OCI-M1 (cell line): ENCODE measurements at places on chromosomes 6 and 20.
A peak's percentile ranks its signal among the peaks of the same experiment; 100 is the strongest.

DNA sequence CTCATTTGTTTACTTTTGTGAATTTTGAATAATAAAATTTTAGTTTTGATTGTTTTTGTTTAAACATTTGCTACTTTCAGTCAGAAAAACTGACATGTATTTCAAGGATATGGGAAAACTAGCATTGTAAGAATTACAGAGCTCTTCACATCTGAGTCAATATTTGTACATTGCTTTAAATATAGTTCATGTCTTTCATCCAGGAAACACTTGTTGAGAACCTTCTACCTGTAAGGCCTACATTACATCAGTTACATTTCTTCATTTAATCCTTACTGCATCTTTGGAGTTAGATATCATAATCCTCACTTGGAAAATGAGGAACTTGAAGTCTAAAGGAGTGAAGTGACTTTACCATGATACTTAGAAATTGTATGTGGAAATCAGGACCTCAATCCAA lies 242.9 kb downstream of the KCNQ5 start:
- peak; percentile 27 for DNase-seq

- peak; percentile 43 for DNase-seq
These were observed 18.7 kb upstream of the HLA-DRB1 start for GRCh38 chr6:32608362-32608761.

- DNase-seq, result no peak
These were observed 40.2 kb downstream of the PPP1R3G start for GRCh38 chr6:5125152-5126006.

- DNase-seq, result peak; percentile 92
These were observed 58.0 kb upstream of the AHI1 start for GRCh38 chr6:135555550-135555949.

- peak; percentile 83 for DNase-seq
These were observed 8.7 kb downstream of the MMP24OS start for GRCh38 chr20:35269055-35269781.

- no peak for DNase-seq
These were observed 9.4 kb upstream of the RAE1 start for GRCh38 chr20:57341663-57342062.

DNA sequence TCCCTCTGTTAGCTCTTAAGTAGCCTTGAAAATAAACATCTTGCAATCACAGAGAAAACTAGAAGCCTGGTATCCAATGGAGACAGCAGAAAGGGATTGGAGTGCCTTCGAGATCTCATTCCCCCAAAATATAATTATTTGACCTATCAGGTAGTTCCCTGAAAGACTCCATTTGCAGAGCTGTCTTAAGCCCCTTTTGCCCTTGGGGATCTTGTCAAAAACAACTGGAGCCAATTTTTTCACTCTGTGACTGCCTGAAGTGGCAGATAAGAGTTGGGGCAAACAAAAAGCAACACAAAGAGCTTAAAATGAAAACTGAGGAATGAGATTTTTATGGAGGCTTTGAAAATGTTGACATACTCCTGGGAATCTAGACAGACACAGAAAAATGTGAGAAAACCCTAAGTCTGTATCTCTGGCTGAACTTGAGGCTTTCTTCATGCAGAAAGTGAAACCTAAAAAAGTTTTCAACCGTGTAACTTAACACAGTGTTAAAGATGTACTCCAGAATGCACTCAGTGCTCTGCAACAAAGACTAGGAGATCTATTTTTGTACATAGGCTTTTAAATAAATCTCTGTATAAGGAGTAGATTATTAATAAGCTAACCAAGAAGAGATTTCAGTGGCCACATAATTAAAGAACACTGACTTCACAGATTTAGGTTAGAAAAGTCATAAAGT lies 971.1 kb upstream of the MAN1A1 start:
- DNase-seq, result peak; percentile 74

DNA sequence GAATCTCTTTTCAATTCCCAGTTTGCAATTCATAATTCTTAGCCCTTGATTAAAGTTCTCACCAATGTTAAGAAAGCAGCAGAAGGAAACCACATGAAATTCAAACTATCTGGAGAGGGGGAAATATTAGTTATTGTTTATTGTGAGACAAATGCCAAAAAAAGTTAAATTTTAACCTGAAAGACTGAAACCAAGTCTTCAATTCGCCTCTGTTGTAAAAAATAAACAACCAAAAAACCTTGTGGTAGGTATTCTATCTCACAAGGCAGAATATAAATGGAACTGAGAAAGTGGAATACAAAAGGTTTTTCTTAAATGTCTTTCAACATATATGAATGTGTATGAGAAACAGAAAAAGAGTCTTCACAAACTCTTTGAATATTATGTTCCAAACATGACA lies 24.8 kb downstream of the TMX4 start:
- DNase-seq, result no peak

DNA sequence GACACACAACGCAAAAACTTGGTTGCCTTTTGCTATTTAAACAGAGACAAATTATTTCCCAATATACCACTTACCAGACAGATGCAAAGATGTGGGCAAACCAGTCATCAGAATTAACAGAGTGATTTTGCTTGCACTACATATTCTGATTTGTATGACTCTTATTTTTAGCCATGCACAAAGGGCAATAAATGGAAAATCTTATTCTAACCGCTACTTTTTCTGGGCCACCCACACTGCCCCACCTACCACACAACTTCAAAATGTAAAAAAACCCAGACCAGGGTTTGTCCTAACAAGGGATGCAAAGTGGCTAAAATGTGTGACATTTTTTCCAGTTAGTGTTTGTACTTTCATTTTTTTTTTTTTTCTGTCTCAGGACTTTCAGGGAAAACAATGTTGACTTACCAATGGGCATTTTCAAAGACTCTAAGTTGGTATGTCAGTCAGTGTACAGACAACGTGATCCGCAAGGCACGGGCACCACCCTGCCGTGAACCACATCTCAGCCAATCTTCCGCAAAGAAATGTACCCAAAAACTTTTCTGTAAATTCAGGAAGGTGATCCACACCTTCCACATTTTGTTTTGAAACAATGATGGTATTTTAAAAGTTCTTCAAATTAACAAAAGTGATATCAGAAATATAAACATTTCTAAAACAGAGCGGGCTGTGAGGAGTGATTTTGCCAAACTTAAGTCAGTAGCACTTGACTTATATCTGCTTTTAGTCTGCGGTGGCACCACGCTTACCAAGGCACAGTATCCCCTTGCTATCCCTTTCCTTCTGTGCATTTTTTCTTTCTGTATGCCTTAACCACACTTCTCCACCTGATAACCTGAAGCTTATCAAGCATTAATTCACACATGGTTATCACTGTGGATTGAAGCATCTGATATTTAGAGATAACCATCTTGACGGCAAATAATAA lies 185.6 kb downstream of the GJA10 start:
- DNase-seq, result peak; percentile 72

GRCh38 chr6:148342350-148343046 lies at the start of gene SASH1:
SASH1 (plus strand) TSS chr6:148342838; CDS start chr6:148343068, 230 bp downstream.
- DNase-seq, result no peak

GRCh38 chr20:19456595-19457395 lies 244.4 kb downstream of the SLC24A3 start:
- DNase-seq, result peak; percentile 49

- DNase-seq, result no peak
These were observed 141.5 kb upstream of the PDE10A start for GRCh38 chr6:165804331-165805066.

DNA sequence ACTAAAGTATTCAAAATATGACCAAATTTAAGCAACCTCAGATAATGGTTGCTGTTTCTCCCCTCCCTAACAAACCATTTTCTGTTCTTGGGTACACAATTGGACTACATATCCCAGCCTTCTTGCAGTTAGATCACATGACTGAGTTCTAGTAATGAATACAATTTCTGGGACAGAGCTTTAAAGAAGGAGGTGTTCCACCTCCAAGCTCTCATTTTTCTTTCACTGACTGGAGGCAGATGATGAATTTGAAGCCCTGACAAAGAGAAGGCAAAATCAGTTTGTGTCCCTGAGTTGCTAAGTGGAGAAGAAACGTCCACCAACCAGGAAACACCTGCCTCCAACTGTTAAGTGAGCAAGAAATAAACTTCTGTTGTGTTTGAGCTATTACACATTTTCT lies 117.2 kb downstream of the LCA5 start:
- DNase-seq, result peak; percentile 35

- DNase-seq, result no peak
These were observed 251.9 kb downstream of the EPM2A start for GRCh38 chr6:145483191-145483996.

DNA sequence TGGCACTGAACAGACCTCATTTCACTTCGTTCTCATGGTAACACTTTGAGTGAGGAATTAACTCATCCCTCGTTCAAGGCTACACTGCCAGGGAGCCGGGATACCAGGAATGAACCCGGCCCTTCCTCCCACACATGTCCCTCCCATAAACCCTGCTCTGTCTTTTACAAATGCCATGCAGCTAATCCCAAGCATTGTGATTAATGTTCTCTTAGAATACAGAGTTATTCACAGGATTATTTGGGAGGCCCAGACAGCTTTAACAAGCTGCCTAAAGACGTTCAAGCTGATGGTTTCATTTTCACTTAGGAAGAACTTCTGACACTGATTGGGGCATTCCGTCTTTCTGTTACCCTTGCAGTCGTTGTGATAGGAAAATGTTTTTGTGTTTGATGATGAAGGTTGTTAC lies 42.5 kb upstream of the CD83 start:
- peak; percentile 85 for DNase-seq

- DNase-seq, result no peak
These were observed 48.4 kb downstream of the EZR start for GRCh38 chr6:158770533-158771330.

GRCh38 chr6:551405-551804 lies 105.5 kb downstream of the HUS1B start:
- DNase-seq, result peak; percentile 13

- no peak for DNase-seq
These were observed 80.2 kb downstream of the CAP2 start for GRCh38 chr6:17473554-17473953.

- no peak for DNase-seq
These were observed 30.6 kb upstream of the GRM4 start for GRCh38 chr6:34176261-34177031.

- DNase-seq, result no peak
These were observed 34.5 kb upstream of the CDKN1A start for GRCh38 chr6:36643977-36644376.
